ENCODE measurements at places on chromosomes 2 and 18.

GRCh38 chr2:190863946-190864345, 16.7 kb upstream of the GLS start:
- no peak for DNase-seq

GRCh38 chr2:63668466-63668865, 79.7 kb downstream of the MDH1 start:
- no peak for DNase-seq

DNA sequence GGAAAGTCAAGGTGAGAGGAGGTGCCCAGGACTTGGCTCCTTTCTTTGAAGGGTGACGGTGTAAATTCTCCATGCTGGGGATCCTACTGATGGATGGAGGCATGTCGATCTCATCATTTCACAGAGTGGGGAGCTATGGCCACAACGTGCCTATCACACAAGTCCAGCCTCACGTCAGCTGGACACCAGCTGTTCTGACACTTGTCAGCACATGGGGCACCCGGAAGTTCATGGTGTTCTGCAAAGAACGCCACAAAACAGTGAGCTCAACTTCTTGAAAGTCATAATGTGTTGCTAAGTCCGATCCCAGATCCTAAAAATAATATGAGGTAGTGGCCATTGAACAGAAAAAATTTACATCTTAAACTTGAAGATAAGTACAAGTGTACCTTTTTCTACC, 12.3 kb downstream of the PAX8 start:
- no peak for DNase-seq

- DNase-seq: no peak
Observed at GRCh38 chr2:50514901-50515300, 517.0 kb downstream of the NRXN1 start.

DNA sequence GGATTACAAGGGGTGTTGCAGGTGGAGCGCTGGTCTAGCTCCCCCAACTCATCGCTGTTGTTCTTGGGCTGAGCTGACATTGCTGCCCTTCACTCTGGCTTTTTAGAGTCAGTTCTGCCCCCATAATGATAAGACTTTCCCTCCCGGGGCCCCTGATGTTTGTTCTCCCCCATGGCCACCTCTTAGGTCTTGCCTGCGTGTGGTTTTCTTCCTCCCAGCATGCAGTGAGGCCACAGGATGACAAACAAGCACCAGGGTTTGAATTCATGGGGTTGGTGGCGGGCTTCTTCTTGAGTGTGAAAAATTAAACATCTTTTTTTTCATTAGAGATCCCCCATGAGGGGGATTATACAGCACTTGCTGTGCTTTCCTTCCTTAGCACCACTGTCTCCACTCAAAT, 74.1 kb downstream of the CTAGE1 start:
- DNase-seq: no peak

- no peak for DNase-seq
Observed at GRCh38 chr2:184154438-184154837, 443.9 kb upstream of the ZNF804A start.

GRCh38 chr2:111627256-111627655, 256.7 kb downstream of the ANAPC1 start:
- no peak for DNase-seq
